ENCODE measurements at places on chromosomes 4 and X. TPM values are rescaled to one million over a fixed set of nuclear protein-coding genes. Genes with fewer than 3 reads are reported as not detected.

UGT2B11 gene
- total RNA-seq: 0.10 TPM

PABPC1L2B gene
- total RNA-seq: not detected

SHROOM2 gene
- 0.28 TPM for total RNA-seq

PRRG1 gene
- 7.4 TPM for total RNA-seq

PLXNB3 gene
- total RNA-seq: 3.7 TPM

MAGEC2 gene
- not detected for total RNA-seq

TASL gene
- total RNA-seq: not detected

ASB11 gene
- total RNA-seq: not detected

C4orf36 gene
- total RNA-seq: 0.64 TPM

TNIP3 gene
- total RNA-seq: 0.44 TPM

GPRIN3 gene
- 4.1 TPM for total RNA-seq

GPRASP2 gene
- total RNA-seq: 5.6 TPM

ASMT gene
- total RNA-seq: not detected

CT45A3 gene
- total RNA-seq: 0.10 TPM

SPIN2A gene
- total RNA-seq: 0.15 TPM

GYPA gene
- not detected for total RNA-seq

AKAP14 gene
- total RNA-seq: not detected

NDST3 gene
- total RNA-seq: not detected

ERVMER34-1 gene
- total RNA-seq: 1.2 TPM

RXFP1 gene
- total RNA-seq: not detected

PHEX gene
- 0.29 TPM for total RNA-seq

BEX1 gene
- not detected for total RNA-seq

GABRG1 gene
- not detected for total RNA-seq

AFP gene
- total RNA-seq: 1.9 TPM

TRIM60 gene
- total RNA-seq: not detected

TMEM35A gene
- total RNA-seq: not detected

NHSL2 gene
- 0.38 TPM for total RNA-seq

PTPN13 gene
- 5.6 TPM for total RNA-seq

AMTN gene
- total RNA-seq: not detected

YY2 gene
- 2.0 TPM for total RNA-seq

AVPR2 gene
- total RNA-seq: 0.09 TPM

PPP4R3C gene
- total RNA-seq: not detected

LETM1 gene
- total RNA-seq: 33.1 TPM

SPANXD gene
- total RNA-seq: not detected

WDFY3 gene
- total RNA-seq: 11.1 TPM

COL25A1 gene
- total RNA-seq: not detected

DDX3X gene
- total RNA-seq: 239 TPM

ITM2A gene
- total RNA-seq: not detected

NAT8L gene
- 13.7 TPM for total RNA-seq

MAGEE2 gene
- not detected for total RNA-seq

APBB2 gene
- total RNA-seq: 10.5 TPM

BMP3 gene
- not detected for total RNA-seq

TACC3 gene
- 86.6 TPM for total RNA-seq

TCEAL2 gene
- not detected for total RNA-seq

USP26 gene
- total RNA-seq: not detected

TMPRSS11D gene
- not detected for total RNA-seq

NHS gene
- total RNA-seq: 5.7 TPM

RHOXF1 gene
- total RNA-seq: not detected

DOK7 gene
- 0.34 TPM for total RNA-seq

TRPC5OS gene
- total RNA-seq: not detected

CXXC4 gene
- total RNA-seq: not detected

RHOXF2 gene
- not detected for total RNA-seq

MAGED4 gene
- total RNA-seq: 7.2 TPM

C1QTNF7 gene
- total RNA-seq: not detected

UCHL1 gene
- 906 TPM for total RNA-seq

F8A1 gene
- total RNA-seq: 95.5 TPM

AFM gene
- total RNA-seq: not detected

MAGEA11 gene
- not detected for total RNA-seq
